ENCODE measurements at places on chromosomes 16 and 17. TPM values are rescaled to one million over a fixed set of nuclear protein-coding genes. Genes with fewer than 3 reads are reported as not detected.

ADORA2B gene
- 27.2 TPM for total RNA-seq

PRKCB gene
- total RNA-seq, result not detected

EME2 gene
- total RNA-seq, result 18.4 TPM

EFCAB5 gene
- under 0.01 TPM for total RNA-seq

CCL11 gene
- not detected for total RNA-seq

GLP2R gene
- total RNA-seq, result not detected

KCTD2 gene
- 14.0 TPM for total RNA-seq

Data from subcutaneous preadipocyte (primary cell).